ENCODE measurements at places on chromosomes 5 and 9.

GRCh38 chr5:24510523-24510988, 134.2 kb downstream of the CDH10 start:
- no peak for DNase-seq

DNA sequence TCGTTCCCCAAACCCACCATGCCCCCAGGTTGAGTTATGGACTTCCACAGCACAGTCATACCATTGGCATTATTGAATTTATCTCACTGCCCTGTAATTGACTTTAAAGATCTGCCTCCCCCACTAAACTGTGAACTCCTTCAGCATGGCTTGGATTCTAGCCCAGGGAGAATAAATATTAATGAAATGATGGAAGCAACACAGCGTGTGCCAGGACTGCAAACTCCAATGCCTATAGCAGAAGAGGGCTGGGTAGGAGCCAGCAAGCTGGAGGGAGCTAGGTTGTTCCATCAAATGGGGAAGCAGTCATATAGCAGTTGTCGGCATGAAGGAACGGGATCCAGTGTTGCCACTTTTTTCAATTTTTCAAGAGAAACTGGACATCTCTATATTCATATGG, 69.0 kb upstream of the MSX2 start:
- DNase-seq = no peak

- no peak for DNase-seq
Observed at GRCh38 chr9:90189306-90189705, 453.3 kb downstream of the DIRAS2 start.

- DNase-seq = no peak
Observed at GRCh38 chr9:16150938-16151650, 598.3 kb downstream of the CCDC171 start.

DNA sequence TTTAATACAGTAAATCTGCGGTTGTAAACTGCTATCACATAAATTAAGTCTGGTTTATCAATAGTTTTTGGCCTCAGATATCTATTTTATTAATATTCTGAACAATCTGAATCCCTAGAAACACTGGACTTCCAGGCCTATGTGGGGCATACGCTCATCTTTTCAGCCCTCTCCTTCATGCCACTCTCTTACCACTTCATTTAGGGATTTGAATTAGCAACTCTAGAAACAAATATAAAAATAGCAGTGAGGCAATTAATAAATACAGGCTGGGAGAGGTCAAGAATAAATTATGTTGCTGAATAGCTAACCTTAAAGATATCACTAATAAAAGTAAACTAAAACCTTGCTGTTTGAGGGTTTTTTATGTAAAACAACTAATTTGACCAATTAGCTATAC, 480.3 kb upstream of the CD180 start:
- no peak for DNase-seq

DNA sequence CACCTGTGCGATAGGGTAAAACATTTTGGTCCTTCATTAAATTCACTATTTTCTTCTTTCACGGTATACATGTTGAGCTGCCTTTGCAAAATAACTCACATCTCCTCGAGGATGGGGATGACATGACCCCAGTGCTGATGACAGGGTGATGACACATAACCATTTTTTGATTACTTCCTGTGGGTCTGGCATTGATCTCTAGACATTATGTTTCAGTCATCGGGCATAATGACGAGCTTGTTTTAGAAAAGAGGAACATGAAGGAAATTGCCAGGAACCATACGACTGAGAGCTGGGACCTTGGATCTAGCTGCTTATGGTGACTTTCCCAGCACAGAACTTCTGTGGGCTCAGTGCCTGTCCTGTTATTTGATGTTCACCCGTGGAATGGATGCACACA, 25.2 kb downstream of the COL5A1 start:
- peak; percentile 48 for DNase-seq

GRCh38 chr9:2424619-2425033, 197.0 kb upstream of the VLDLR start:
- DNase-seq = no peak

GRCh38 chr9:127159325-127159801, 36.9 kb upstream of the ANGPTL2 start:
- peak; percentile 84 for DNase-seq

GRCh38 chr5:1386274-1386717, 41.4 kb upstream of the CLPTM1L start:
- peak; percentile 51 for DNase-seq

- no peak for DNase-seq
Observed at GRCh38 chr5:54326662-54327270, 16.4 kb upstream of the ARL15 start.

DNA sequence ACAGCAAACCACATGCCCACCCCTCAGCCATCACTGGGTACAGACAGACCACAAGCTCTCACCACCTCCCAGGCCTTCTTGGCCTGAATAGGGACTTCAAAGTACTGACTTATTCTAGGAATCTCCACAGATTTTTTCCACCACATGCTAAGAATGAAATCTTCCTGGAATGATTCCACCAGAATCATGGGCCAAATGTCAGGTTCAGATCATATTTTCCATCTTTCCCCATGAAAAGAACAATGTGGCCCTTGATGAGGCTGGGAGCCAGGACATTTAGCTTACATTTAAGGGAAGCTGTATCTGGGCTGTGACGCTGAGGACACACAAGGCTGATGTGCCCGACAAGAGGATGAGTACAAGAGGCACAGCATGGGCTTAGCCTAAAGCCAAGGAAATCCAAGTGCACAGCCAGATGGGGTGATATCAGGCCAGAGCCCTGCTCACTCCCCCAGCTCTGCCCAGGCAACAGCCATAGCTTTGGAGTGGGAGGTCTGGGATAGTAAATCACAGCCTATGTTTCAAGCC, 28.1 kb downstream of the ACSL6 start:
- DNase-seq = no peak

GRCh38 chr5:82104872-82105271, 133.0 kb downstream of the ATG10 start:
- DNase-seq = no peak

DNA sequence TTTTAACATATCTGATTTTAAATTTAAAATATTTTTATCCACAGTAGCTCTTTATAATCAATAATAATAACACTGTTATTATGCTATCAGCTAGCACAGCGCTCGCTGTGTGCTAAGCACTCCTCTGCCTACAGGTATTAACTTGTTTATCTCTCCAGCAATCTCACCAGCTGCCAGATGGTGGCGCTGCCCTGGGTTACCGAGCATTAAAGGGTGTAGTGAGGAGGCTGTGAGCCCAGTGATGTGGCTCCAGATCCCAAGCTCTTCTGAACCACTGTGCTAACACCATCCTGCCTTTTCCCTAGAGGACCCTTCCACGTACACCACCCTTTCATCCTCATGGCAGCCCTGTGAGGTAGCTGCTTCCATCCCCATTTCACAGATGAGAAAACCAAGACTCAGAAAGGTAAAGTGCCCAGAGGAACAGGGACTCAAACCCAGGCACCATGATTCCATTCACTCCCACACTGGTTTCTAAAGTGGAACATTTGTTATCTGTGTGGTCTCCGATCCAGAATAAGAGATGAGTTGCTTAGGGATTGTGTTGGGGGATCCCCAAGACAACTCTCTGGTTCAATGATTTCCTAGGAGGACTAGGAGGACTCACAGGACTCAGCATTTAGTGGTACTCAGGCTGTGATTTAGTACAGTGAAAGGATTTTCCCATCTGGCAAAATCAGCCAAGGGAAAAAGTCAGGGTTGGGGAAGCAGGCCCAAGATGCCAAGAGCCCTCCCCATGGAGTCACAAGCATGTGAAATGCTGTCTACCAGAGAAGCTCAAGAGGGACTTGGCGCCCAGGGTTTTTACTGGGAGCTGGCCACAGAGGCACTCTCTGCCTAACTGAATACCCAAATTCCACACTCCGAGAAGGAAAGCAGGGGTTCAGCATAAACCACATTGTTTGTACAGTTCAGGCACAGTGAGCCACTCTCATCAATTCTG, 7.0 kb downstream of the IGFBPL1 start:
- DNase-seq = no peak

DNA sequence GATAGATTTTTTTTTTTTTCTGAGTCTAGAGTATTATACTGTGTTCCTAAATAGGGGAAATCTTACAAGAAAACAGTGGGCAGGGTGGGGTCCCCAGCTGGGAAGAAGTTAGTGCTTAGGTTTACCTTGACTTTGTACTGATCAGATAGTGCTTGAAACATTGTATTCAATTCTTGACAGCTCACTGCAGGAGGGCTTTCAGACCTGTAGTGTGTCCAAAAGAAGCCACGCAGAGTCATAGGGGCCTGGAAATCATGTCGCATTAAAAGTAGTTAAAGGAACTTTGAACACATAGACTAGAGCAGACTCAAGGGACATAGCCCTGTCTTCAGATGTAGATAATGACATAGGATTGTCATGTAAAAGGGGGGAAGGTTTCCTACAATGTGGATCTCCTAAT, 215.4 kb upstream of the NR4A3 start:
- DNase-seq = no peak

- no peak for DNase-seq
Observed at GRCh38 chr5:140800816-140801493, at the start of gene PCDHA3. TSS of gene PCDHA3 (plus strand) at chr5:140801057.

GRCh38 chr9:2050236-2050635, 35.1 kb downstream of the SMARCA2 start:
- no peak for DNase-seq

DNA sequence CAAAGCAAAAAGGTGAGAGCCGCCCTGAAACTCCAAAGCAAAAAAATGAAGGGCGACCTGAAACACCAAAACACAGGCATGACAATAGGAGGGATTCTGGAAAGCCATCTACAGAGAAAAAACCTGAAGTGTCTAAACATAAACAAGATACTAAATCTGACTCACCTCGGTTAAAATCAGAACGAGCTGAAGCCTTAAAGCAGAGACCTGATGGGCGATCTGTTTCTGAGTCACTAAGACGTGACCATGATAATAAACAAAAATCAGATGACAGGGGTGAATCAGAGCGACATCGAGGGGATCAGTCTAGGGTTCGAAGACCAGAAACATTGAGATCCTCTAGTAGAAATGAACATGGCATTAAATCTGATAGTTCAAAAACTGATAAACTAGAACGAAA, 108.8 kb downstream of the NIPBL start:
- DNase-seq = no peak

DNA sequence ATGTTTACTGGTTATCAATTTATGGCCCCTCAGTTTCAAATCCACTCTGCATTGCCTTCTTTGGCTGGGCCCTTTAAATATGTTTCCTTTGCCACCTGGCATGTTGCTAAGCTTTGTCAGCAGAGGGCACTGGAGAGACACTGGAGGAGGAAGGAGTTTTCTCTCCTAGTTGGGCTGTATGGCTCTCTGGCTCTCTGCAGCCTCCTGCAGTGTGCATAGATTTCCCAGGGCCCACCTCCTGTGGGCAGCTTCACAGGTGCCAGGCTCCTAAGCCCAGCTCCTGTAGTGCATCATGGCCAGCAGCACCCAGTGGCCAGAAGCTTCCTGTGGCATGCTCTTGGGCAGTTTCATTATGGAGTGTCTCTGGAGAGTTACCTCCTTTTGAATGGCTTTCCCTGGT, 23.3 kb downstream of the CAVIN4 start:
- peak; percentile 76 for DNase-seq

- no peak for DNase-seq
Observed at GRCh38 chr9:118459913-118460312, 755.7 kb downstream of the TLR4 start.

DNA sequence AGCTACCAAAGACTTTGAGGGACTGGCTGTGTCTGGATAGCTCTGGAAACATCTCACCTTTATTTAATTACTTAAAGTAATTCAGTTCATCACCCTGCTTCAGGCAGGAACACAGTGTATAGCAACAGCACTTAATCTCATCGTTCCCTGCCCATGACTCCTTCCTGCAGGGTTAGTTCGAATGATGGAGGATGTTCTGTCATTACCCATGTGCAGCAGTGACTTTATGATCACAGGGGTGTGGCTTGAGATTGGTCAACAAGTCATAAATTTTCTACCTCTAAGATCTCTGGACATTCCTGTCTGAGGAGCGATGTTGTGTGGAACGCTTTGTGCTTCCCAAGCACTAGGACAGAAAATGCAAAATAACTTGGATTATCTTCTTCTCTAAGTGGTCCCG, 37.1 kb upstream of the PRUNE2 start:
- no peak for DNase-seq

DNA sequence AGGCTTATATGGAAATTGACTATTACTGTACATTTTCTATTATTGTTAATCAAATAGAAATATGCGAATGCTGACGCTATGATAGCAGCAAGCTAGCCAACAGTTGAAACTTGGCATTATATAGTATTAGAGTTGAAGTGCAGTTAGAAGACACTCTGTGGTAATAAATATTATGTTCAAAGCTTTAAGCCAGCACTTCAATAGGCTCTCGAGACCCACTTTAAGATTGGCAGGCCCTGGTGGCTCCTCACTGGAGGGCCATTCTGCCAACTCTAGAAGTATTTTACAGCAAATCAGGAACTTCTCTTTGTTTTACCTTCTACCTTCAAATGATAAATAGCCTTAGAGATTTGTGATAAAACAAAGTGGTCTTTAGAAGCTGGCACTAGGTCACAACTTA, 2029.0 kb upstream of the WWC1 start:
- no peak for DNase-seq

- peak; percentile 64 for DNase-seq
Observed at GRCh38 chr5:132428484-132429462, 59.3 kb downstream of the SLC22A5 start.

DNA sequence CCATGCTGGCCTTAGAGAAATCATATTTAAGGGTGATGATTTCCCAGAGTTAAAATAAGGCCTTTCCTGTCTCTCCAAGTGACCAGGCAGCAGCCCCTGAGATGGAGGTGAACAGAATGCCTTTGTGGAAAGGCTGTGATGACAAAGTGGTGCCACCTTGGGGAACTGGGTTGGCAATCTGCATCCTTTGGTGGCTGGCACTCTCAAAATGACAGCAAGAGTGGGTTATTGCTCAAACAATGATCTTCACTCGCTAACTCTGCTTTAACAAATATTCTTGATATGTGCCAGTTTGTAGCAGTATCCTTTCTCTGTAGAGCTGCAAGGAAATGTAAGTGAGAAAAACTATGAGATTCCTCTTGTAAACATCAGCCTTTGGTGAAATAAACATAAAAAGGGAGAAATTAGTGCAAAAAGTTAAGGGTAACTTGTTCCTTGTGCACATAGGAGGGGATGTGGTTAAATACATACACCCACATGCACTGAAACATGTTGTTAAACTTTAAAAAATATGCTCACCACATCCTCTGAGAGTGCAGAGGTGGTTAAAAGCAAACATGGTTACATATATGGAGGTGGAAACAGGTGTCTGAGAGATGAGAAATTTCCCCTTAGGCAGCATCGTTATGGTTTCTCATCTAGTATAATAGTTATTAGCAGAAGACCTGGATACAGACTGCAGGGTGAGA, 373.4 kb upstream of the CTNND2 start:
- DNase-seq = no peak

GRCh38 chr9:16659096-16659495, 211.4 kb downstream of the BNC2 start:
- no peak for DNase-seq

GRCh38 chr9:105269593-105269992, 25.1 kb downstream of the SLC44A1 start:
- DNase-seq = no peak

GRCh38 chr5:112986224-112986623, 9.6 kb downstream of the DCP2 start:
- DNase-seq = no peak

- no peak for DNase-seq
Observed at GRCh38 chr5:107593009-107593408, 77.7 kb downstream of the EFNA5 start.

GRCh38 chr5:60672693-60673264, 27.2 kb downstream of the DEPDC1B start:
- no peak for DNase-seq

- peak; percentile 10 for DNase-seq
Observed at GRCh38 chr5:76376148-76376865, 26.8 kb upstream of the IQGAP2 start.

- DNase-seq = no peak
Observed at GRCh38 chr9:75164573-75164972, 76.3 kb downstream of the OSTF1 start.

All from AG08395 (cell line).